ENCODE measurements at places on chromosomes 1 and 21.

GRCh38 chr1:245622332-245623014, 467.7 kb downstream of the KIF26B start:
- no peak for DNase-seq

DNA sequence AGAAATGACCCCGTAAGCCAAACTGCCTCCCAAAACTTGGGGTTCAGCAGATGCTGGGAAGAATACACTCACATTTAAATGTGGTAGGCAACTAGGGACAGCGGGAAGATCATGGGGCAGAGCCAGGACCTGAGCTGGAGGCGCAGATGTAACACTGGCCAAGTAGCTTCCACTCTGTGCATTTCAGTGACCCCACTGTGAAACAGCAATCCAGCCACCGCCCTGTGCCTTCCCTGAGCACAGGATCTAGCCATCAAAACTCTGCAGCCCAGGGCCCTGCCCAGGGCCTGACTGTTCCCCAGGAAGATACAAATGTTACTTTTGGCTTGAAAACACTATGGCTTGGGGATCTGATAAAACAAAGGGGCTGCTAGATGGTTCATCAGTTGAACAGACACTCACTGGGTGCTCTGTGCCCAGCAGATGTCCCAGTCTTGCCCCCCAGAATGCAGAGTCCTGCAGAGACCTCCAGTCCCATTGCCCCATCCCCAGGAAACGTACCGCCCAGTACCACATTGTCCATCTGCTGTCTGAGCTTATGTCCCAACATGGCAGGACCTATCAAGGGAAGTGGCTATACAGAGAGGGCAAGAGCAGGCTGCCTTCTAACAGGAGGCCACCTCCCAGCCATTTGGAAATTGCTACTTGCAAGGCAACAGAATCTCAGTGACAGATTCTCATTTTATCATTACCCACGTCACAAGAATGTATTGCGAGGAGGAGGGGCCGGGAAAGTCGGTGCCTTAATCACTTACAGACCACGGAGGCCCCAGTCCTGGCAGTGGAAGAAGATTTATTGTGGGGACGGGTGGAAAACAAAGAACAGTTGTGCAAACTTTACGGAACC, 124.0 kb downstream of the DMRTB1 start:
- no peak for DNase-seq

- DNase-seq: no peak
Observed at GRCh38 chr1:9737671-9738070, 86.1 kb downstream of the CLSTN1 start.

DNA sequence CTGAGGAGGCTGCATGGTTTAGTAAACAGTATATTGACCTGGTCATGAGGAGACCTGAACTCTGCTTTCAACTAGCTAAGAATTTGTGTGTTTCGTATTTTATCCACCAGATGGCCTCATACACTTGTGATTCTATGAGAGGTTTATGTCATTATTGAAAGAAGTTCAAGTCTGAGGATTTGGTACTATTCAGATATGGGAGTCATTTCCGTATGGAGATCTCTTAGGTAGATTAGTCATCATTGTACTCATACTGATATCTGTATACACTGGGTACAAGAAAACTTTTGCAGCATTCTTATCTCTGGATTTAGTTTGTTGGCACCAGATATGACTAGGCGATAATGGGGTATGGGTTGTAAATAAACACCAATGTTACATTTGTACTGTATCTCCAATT, 26.6 kb downstream of the ATF6 start:
- no peak for DNase-seq

- DNase-seq: no peak
Observed at GRCh38 chr1:205610036-205610435, 21.8 kb downstream of the ELK4 start.

DNA sequence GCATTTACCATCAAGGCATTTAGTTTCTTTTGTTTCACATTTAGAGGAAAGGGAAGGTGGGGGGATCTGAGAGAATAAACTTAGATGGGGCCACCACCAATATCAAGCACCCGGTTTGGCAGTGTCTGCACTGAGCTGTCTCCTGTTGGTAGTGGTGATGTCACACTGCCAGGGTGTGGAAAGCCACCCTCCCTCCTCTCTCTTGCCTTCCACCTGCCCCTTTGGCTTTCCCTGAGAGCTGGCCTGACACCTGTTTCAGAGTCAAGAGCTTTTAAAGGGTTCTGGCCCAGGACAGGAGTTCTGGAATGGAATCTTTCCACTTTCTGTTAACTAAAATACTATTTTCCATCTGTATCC, 13.4 kb downstream of the ATF3 start:
- no peak for DNase-seq

GRCh38 chr1:109298666-109299557, 7.9 kb downstream of the MYBPHL start:
- no peak for DNase-seq

DNA sequence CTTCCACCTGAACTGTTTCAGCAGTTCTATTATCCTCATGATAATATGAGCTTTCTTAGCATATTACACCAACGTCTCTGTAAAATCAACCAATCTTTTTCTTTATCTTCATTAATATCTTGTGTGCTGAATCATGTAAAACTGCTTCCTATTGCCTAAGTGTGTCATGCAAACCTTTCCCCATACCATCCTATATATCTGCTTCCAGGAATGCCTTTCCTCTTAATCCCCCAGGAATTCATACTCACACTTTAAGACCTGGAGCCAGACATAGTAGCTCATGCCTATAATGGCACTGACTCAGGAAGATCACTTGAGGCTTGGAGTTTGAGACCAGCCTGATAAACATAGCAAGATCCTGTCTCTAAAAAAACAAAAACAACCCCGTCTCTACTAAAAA, 183.9 kb downstream of the NRIP1 start:
- DNase-seq: no peak
